Airway epithelial cell (primary cell): ENCODE measurements at places on chromosomes 2 and 18. TPM values are rescaled to one million over a fixed set of nuclear protein-coding genes. Genes with fewer than 3 reads are reported as not detected.

Gene BCS1L
- 37.3 and 45.1 TPM in 2 replicates for total RNA-seq

Gene STPG4
- not detected in 2 replicates for total RNA-seq

Gene TFPI
- total RNA-seq = 3.1 and 4.4 TPM in 2 replicates

Gene TWIST2
- total RNA-seq = 10.0 and 14.7 TPM in 2 replicates

Gene AOX1
- total RNA-seq = 3.7 and 10.6 TPM in 2 replicates

Gene ST6GAL2
- 0.23 TPM in 1 of 2 replicates, not detected in the other for total RNA-seq

Gene COBLL1
- total RNA-seq = 14.6 and 18.0 TPM in 2 replicates

Gene IGFBP2
- total RNA-seq = 643 and 678 TPM in 2 replicates

Gene KCNK3
- not detected in 2 replicates for total RNA-seq

Gene FKBP1B
- 25.4 and 29.4 TPM in 2 replicates for total RNA-seq

Gene CAPN14
- 2.9 and 4.0 TPM in 2 replicates for total RNA-seq

Gene LYPD1
- total RNA-seq = not detected in 2 replicates

Gene RDH14
- total RNA-seq = 19.5 and 23.6 TPM in 2 replicates

Gene CNDP1
- total RNA-seq = not detected in 2 replicates

Gene TEKT4
- total RNA-seq = not detected in 2 replicates

Gene SERPINB12
- total RNA-seq = 0.28 TPM in 1 of 2 replicates, not detected in the other

Gene TMEM18
- total RNA-seq = 9.4 and 19.0 TPM in 2 replicates

Gene PAX8
- 0.14 and 0.60 TPM in 2 replicates for total RNA-seq

Gene CD8B2
- total RNA-seq = not detected in 2 replicates

Gene IFIH1
- total RNA-seq = 5.2 and 8.0 TPM in 2 replicates

Gene WNT10A
- 13.2 and 16.2 TPM in 2 replicates for total RNA-seq

Gene B4GALT6
- 1.8 and 3.7 TPM in 2 replicates for total RNA-seq

Gene RMND5A
- total RNA-seq = 19.6 and 23.0 TPM in 2 replicates
